ENCODE measurements at places on chromosomes 4 and X.

GRCh38 chr4:16884673-16885460 lies 13.6 kb downstream of the LDB2 start:
- DNase-seq: no peak

DNA sequence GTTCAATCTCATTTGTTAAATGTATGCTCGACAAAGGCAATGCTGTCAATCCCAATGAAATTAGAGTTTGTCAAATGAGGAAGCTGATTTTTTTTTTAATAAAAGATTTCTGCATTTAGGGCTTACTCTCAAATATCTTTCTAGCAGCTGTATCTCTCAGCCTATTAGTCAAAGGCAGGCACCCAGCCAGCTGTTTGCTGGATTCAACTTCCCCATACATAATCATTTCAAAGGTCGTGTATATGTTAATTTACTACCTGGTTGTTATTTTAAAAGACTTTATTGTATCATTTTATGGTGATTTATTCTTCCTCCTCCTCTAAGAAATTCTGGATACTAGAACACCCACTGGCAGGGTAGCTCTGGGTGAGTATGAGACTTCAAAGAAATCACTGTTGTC lies 27.1 kb downstream of the RAI2 start:
- DNase-seq: no peak

GRCh38 chrX:74506317-74507115 lies 85.2 kb downstream of the SLC16A2 start:
- DNase-seq: no peak

- DNase-seq: no peak
Measured at GRCh38 chr4:23401572-23401971, 488.3 kb downstream of the PPARGC1A start.

DNA sequence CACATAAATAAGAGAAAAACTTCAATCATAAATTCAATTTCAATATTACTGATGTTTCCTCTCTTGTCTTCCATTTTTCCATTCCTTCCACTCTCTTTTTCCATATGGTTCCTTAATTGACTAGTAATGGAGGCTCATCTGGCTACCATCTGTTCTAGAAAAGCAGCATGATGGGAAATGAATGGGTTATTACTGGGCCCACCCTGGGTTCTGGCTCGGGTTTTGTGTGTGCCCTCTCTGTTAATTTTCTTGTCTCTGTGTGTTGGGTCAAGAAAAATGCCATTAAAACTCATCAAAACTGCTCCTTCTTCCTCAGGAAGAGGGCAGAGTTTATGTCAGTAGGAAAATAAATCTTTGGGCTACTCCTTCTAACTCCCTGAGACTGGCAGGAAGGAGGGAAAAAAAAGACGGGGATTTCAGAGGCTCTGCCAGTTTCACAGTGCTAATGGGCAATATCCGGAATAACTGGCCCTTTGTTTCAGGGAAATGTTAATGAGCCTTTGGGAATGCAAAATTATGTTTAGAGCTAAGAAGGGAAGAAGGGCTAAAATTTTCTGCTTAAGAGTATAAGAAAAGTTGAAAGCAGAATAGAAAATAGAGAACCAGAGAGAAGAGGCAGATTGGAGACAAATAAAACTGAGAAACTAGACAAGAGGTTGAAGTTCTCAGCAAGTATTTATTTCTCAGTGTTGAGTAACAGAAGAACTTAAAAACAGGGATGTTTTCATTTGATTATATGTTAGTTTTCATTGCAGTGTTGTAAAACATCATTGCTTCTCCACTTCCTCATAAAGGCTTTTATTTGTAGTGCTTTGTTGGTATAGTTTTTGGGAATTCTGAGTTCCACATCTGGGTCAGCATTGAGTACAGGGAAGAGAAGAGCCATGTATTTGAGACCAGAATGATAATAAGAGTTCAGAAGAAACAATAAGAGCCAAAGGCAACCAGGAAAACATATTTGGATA lies 19.7 kb downstream of the GABRB1 start:
- no peak for DNase-seq

GRCh38 chr4:181946902-181947301 lies 296.3 kb upstream of the TENM3 start:
- no peak for DNase-seq

- no peak for DNase-seq
Measured at GRCh38 chr4:25235401-25235800, 1.6 kb downstream of the PI4K2B start.

All from activated CD8-positive, alpha-beta memory T cell treated with anti-CD3 and anti-CD28 coated beads for 48 hours (primary cell).